ENCODE measurements at places on chromosomes 6 and 20. TPM values are rescaled to one million over a fixed set of nuclear protein-coding genes. Genes with fewer than 3 reads are reported as not detected.

Gene THEMIS
- total RNA-seq: not detected

Gene GMPR
- 6.5 TPM for total RNA-seq

Gene NMBR
- total RNA-seq: not detected

Gene SNAP25
- total RNA-seq: 17.8 TPM

Gene TOX2
- total RNA-seq: 14.2 TPM

Gene SMLR1
- total RNA-seq: not detected

Gene HFE
- 13.7 TPM for total RNA-seq

Gene ZNF341
- total RNA-seq: 3.7 TPM

Gene PRRT1
- 0.63 TPM for total RNA-seq

Gene LY6G6F
- total RNA-seq: not detected

Gene NHLRC1
- total RNA-seq: 1.3 TPM

Gene STX7
- 22.9 TPM for total RNA-seq

Gene FAM8A1
- 3.4 TPM for total RNA-seq

Gene KHDRBS2
- total RNA-seq: not detected

Gene SPEF1
- total RNA-seq: 1.3 TPM

Gene HLA-A
- total RNA-seq: 128 TPM

Gene EPHA7
- total RNA-seq: 0.15 TPM

Gene CST4
- total RNA-seq: not detected

Gene JPH2
- total RNA-seq: 6.0 TPM

Gene KHDC1L
- not detected for total RNA-seq

Gene GNMT
- total RNA-seq: 0.13 TPM

Gene ANKRD6
- 2.0 TPM for total RNA-seq

Gene MEA1
- 90.1 TPM for total RNA-seq

Gene LTB
- total RNA-seq: 0.33 TPM

Gene GHRH
- not detected for total RNA-seq

Gene NQO2
- total RNA-seq: 69.5 TPM

Gene BTNL2
- not detected for total RNA-seq

Gene CCDC28A
- 11.5 TPM for total RNA-seq

Gene SOBP
- 0.75 TPM for total RNA-seq

Gene HLA-G
- not detected for total RNA-seq

Gene CALHM4
- not detected for total RNA-seq

Gene TXLNB
- total RNA-seq: not detected

Measured in A549 treated with Hydrocortisone at 1 μM for 4 hours (cell line).